AG08395 (cell line): ENCODE measurements at places on chromosomes 13 and 19.

DNA sequence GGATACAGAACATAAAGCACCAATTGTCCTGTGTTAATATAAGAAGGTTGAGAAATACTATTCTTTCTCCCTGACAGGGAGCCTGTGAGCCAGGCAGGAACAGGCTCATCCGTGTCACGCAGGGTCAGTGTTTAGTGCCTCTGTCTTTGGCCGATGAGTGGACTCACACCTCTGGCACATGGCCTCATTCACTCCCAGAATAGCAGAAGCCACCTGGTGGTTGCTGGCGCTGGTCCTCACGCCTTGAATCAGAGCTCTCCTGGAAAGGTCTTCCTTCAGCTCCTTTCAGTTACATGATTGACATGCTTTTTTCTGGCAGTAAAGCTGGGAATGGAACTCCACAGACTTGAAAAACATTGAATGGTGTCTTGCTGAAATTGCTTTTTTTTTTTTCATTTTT lies 28.1 kb upstream of the SIAH3 start:
- no peak for DNase-seq

DNA sequence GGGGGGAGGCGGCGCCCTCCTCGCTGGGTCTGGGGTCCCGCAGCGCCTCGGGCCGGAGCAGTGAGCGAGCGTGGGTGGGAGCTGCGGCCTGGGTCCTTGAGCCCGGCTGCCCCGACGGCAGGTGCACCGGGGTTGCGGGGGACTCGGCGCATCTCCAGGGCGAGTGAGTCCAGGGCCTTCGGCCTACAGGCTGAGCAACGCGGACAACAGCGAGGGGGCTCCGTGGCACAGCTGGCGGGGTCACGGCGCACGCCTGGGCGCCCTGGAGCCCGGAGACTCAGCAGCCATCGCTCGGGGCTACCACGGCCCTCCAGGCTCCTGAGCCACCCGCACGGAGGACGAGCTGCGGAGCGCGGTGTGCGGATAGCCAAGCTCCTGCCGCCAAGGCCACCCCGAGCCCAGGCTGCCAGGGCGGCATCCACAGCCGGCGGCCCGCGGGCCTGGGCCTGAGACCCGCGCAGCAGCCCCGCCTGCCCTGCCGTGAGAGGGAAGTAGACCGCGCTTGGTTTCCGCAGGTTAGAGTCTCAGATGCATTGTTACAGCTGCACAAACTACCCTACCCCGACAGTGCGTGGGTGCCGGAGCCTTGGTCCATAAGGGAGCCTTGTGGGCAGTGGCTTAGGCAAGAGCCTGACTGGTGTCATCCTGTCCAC lies 253.9 kb upstream of the SGCG start:
- DNase-seq = no peak

DNA sequence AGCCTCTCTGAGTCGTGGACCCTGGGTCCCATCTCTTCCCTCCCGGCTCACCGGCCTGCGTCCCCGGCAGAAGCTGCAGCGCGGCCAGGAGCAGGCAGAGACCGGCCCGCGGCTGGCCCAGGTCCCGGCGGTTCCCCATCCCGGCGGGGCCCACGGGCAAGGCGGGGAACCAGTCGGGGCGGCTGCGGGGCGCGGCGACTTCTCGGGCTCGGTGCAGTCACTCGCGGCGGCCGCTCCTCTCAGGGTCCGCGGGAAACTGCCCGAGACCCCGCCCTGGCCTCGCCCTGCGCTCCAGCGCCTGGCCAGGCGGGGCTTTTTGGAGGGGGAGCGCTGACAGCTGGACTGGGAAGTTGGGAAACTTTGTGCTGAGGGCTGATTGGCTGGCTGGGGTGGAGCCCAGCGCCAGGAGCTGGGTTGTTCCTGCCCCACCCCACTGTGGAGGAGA lies at the start of gene COL5A3:
Gene COL5A3, minus strand, starts transcription at position 258 of the 445 bp plus-strand sequence. Its CDS starts 119 bp downstream, at position 139.
- peak; percentile 88 for DNase-seq

DNA sequence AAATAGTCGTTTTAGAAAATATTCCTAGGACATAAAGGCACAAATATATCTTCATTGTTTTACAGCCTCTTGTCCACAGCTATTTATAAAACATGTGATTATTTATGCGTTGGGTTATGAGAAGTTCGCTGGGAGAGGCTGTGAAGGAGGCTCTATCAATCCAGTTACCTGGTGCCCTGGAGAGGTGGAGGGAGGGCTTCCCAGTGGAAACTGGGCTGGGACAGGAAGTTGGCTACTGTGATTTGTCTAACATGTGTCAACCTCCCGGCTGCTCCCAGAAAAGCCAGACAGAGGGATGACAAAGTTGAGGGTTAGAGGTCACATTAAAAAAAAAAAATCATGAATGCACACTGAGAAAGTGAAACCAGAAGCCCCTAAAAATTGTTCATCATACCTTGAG lies 346.5 kb downstream of the ZNF536 start:
- DNase-seq = peak; percentile 11

DNA sequence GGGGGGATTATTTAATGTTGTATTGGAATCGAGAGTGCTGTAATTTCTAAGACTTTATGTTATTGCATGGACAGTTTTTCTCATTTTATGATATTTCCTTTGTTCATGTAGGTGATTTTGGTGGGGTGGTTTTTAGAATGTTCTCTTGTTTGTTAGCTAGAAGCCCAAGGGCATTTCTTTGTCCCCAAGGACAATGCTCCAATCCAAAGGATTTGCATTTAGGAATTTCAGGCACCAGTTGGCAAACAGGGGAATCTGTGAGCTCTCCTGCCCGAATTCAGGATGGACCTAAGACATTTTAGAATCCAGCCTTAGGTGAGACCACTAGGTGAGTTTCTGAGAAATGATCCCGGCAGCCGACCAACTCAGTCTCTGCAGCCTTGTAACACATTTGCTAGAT lies 324.9 kb downstream of the KCNRG start:
- no peak for DNase-seq

DNA sequence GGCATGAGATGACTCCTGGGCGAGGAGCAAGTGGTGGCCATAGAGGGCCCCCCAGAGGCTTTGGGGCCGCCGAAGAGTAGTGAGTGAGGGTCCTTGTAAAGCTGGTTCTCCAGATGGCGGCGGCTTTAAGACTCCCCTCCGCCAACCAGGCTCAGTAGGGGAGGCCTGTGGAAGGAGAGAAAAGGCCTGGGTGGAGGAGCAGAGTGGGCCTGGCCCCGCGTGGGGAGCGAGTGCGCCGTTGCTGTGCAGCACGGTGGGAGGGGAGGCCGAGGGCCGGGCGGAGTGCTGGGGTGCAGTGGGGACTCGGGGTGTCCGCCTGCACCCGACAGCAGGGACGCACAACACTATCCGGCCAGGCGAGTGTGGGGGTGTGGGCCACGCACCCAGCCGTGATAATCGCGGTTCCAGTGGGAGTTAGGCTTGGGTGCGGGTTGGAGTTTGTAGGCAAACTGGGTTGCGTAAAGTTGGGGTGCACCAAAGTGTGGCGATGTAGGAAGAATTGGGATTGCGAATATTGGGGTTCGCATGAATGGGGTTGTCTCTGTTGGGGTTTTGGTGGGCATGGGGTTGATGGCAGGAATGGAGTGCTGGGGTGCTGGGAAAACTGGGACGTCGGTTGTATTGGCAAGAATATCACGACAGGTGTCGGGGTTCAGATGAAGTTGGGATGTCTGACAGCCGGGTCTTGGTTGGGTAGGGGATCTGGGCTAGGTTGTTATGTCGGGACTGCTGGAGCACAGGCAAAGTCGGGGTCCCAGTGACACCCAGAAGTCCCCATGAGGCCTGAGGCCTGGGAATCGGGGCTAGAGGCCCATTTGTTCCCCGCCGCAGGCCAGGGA lies 687 bp upstream of the CIRBP start:
- no peak for DNase-seq

- no peak for DNase-seq
Observed at GRCh38 chr19:41919948-41920712, 8.1 kb downstream of the ERFL start.

DNA sequence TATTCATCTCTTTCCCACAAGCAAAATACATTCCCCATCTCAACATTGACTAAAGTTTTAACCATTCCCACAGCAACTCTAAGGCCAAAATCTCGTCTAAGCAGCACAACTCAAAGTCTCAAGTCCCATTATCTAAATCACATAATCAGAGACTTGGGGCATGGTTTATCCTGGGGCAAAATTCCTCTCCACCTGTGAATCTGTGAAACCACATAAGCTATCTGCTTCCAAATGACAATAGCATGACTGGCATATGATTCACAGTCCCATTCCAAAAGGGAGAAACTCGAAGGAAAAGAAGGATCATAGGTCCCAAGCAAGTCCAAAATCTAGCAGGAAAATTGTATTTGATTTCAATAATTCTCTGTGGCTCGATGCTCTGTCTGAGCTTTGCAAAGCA lies 73.0 kb downstream of the ANKRD10 start:
- DNase-seq = no peak

- DNase-seq = peak; percentile 16
Observed at GRCh38 chr19:47275791-47276461, 1.2 kb downstream of the INAFM1 start.

DNA sequence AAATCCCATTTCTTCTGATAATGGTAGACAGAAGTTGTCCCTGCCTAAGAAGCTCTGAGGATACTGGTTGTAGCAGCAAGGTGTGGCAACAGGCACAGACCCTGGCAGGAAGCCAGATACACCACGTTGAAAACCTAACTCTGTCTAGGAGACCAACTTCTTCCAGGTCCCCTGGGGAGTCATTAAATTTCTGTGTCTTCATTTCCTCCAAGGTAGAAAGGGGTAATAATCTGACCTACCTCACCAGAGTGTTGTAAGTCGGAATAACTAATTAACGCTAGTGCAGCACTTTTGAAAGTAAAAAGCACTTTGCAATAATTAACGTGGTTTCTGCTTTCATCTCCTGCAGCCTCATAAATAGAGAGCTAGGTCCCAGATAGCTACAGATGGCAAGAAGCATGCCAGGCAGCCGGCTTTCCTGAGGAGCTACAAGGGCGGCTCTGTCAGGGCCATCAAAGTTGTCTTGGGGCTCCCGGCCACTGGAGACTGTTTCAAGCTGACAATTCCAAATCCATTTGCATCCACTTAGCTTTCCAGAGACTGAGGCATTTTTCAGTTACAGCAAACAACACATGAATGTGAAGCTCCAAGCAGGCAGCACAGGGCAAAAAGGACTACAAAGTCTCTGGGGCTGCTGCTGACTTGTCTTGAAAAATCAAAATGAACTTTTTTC lies 176.2 kb downstream of the FOXO1 start:
- DNase-seq = no peak

DNA sequence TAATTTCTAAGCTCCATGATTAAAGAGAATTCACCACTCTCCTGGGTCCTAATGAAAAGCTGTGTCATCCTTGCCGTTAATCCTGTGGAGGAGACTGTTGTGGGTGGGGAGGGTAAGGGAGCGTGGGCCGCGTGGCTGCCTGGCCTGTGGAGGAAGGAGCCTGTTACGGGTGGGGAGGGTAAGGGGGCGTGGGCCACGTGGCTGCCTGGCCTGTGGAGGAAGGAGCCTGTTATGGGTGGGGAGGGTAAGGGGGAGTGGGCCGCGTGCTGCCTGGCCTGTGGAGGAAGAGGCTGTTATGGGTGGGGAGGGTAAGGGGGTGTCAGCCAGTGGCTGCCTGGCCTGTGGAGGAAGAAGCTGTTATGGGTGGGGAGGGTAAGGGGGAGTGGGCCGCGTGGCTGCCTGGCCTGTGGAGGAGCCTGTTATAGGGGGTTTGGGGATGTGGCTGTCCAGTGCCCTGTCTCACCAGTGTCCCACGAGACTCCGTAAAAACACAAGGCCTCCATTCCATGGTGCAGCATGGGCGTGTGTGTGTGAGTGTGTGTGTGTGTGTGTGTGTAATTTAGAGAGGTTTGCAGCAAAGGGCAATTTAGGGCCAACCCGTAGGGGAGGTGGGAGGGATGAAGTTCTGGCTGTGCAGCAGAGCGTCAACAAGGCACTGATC lies 15.6 kb upstream of the DCUN1D2 start:
- DNase-seq = no peak

- no peak for DNase-seq
Observed at GRCh38 chr19:54416695-54417491, 1.6 kb downstream of the TTYH1 start.

DNA sequence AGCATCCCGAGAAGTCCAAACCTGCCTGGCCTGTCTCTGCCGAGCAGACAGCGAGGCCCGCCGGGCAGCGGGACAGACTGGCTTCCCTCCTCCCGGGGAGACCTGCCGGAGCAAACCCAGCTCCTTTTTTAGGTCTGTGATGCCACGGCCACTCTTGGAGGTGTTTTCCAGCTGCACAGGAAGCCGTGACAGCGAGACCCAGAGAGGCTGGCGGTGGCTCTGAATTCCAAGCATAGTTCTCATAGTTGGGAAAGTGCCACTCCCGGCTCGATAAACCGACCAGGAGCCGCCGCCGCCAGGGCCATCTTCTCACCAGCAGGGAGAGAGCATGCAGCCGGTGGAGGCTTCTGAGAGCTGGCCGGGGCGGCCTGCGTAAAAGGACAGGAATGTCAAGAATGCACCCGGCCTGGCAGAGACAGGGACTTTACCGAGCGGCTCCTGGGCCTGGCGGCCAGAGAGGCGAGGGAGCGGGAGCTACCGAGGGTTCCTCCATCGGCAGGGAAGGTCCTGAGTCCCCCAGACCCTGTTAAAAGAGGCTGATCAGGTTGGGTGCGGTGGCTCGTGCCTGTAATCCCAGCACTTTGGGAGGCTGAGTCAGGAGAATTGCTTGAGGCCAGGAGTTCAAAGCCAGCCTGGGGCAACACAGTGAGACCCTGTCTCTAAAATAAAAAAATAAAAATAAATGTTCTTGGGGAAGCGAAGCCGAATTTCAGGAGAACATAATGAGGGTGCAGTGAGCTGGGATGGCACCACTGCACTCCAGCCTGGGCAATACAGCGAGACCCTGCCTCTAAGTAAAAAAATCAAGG lies 64.9 kb downstream of the GADD45B start:
- DNase-seq = peak; percentile 95

GRCh38 chr13:105334211-105334610 lies 1201.3 kb downstream of the EFNB2 start:
- DNase-seq = peak; percentile 72
